Activated T-cell treated with anti-CD3 and anti-CD28 coated beads, Interleukin-2, amount 50 U/mL, for 24 hours (primary cell): ENCODE measurements at places on chromosomes 16 and 17.

GRCh38 chr16:31700530-31701388 is 172.8 kb upstream of the ZNF267 start:
- H3K27me3 ChIP-seq: no peaks in the 10 kb centered on the region
- H3K27ac ChIP-seq: peak overlapping the region; percentile 96
- H3K36me3 ChIP-seq: peaks cover 50% of the 10 kb centered on the region
- H3K4me1 ChIP-seq: peaks cover 31% of the 10 kb centered on the region
- H3K4me3 ChIP-seq: peak overlapping the region; percentile 85

DNA sequence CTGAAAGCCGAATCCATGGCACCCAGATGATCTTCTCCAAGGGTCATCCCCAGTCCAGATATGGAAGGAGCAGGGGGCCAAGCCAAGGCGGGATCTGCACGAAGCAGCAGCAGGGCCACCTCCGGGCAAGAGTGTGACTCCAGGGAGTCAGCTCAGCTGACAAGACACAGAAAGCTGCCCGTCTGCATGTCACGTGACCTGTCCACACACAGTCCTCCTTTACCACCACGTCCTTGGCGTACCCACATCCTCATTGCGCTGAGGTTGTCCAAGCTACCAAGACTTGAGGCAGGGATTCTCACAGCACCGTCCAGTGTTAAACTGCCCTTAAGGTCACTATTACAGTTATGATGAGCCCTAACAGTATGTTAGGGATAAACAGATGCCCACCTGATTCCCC is 11.3 kb upstream of the CYTH1 start:
- H3K27me3 ChIP-seq: no peaks in the 10 kb centered on the region
- DNase-seq: no peak
- peaks cover 64% of the 10 kb centered on the region for H3K4me1 ChIP-seq
- H3K27ac ChIP-seq: peak overlapping the region; percentile 65
- H3K36me3 ChIP-seq: peaks cover 89% of the 10 kb centered on the region

DNA sequence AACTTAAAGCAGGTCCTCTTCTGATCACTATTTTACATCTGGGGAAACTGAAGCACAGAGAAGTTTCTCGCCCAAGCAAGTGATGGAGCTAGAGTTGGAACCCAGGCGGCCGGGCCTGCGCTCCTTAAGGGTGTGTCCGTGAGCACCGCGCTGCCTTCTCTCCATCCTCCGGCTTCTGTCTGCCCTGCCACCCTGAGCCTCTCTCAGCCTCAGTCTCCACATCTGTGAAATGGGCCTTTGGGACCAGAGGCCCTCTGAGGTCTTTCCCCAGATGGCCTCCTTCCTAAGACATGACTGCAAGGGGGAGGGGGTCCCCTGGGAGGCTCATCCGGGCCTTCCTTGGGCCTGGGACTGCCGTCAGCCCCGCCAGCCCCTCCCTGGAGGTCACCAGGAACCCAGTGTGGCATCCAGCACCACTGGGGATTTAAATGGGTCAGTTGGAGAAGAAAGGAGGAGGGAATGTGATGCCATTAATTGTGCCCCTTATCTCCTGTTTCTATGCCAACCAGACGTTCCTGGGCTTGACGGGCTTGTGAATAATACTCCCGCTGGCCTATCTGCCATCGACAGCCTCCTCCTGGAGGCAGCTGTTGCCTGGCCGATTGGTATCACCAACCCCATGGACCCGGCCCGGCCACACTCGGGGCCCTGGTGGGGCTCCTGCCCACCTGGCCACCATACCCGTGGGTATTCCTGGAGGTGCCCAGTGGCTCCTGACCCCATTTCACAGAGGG is 5.1 kb downstream of the ZFPM1 start:
- peaks cover 8% of the 10 kb centered on the region for H3K36me3 ChIP-seq
- H3K27ac ChIP-seq: peak overlapping the region; percentile 98
- no peaks in the 10 kb centered on the region for H3K27me3 ChIP-seq

DNA sequence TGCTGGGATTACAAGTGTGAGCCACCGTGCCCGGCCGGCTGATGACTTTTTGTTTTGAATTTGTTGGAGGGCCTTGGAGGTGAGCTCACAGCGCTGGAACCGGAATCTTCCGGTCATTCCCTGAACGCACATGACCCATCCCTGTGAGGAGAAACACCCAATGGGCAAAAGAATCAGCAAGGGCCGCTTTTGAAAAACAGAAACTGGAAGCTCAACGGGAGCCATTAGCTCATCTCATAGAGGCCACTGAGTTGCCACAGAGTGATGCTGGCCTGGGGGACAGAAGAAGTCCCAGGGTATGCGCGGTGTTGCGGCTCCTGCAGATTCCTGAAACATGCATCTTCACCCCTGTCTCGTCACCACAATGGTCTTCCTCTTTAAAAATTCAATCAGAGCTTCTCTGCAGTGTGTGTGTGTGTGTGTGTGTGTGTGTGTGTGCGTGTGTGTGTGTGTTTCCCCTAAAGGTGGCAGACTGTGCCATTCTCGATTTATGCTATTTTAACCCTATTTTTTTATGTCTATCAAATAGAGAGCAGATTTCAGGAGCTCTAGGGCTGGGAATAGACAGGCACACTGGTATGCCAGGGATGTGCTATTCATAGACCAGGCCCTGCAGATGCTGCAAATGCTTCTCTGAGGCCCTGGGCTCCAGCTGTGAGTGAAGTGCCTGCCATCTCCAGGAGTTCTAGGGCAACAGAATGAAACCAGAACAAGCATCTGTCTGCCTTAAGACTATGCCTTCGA is 68.3 kb downstream of the MARCHF10 start:
- peaks cover 37% of the 10 kb centered on the region for H3K27me3 ChIP-seq
- H3K4me3 ChIP-seq: no peak overlapping the region
- peaks cover 18% of the 10 kb centered on the region for H3K4me1 ChIP-seq
- no peak for DNase-seq
- no peak overlapping the region for H3K27ac ChIP-seq

DNA sequence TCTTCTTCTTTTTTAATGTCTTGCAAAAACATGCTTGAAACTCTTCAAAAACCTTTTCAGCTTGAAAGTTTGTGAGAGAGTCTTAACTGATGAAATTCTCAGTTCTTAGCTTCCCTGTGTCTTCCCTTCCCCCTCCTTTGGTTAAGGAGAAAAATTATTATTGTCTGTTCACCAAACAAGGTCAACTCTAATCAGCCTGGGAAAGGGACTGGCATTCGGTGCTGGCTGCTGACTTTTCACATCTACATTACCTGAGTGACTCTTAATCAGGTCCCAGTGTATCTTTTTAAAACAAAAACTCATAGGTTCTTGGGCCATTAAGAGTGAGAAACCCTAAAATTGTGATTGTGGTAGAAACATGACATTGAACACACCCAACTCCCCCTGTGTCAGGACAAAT is 39.1 kb upstream of the AXIN2 start:
- H3K4me3 ChIP-seq: no peak overlapping the region
- no peaks in the 10 kb centered on the region for H3K36me3 ChIP-seq
- no peaks in the 10 kb centered on the region for H3K27me3 ChIP-seq
- no peak overlapping the region for H3K27ac ChIP-seq
- no peak for DNase-seq

- H3K27ac ChIP-seq: peak overlapping the region; percentile 100
- no peak for DNase-seq
- peak overlapping the region; percentile 90 for H3K4me3 ChIP-seq
- H3K4me1 ChIP-seq: peaks cover 83% of the 10 kb centered on the region
Measured at GRCh38 chr17:7577327-7578199, 1.9 kb upstream of the CD68 start.
